ENCODE measurements at places on chromosomes 11 and 22. TPM values are rescaled to one million over a fixed set of nuclear protein-coding genes. Genes with fewer than 3 reads are reported as not detected.

GRCh38 chr11:125451400-125452124 is 44.5 kb downstream of the FEZ1 start:
- DNase-seq = peak; percentile 43

DNA sequence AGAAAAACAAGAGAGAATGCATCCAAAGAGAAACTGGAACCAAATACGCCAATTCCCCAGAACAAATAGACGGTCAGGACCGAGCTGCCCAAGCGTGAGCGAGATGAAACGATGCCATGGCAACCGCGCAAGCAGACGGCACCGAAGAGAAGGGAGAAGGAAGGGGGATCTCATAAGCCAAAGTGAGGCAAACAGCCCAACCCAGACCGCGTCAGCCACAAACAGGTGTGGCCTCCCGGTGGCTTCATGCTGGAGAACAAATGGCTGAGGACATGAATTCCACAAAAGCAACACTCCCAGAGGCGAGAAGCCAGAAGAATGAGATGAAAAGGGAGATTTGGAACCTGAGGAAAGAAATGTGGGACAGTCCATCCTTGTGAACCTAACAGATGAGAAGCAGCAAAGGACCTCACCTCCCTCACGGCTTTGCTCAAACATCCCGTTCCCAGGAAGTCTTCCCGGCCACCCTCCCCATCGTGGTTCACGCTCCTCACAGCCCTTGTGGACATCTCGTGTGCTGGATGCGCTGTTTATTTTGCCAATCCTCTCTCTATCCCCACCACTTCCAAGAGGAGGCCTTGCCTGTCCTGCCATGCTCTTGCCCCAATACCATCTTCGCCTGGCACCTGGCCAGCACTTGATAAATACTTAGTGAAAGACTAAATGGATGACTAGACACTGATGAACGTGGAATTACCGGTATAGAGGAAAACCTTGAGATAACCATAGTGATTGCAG is 89.1 kb upstream of the RTL6 start:
- peak; percentile 43 for DNase-seq

DNA sequence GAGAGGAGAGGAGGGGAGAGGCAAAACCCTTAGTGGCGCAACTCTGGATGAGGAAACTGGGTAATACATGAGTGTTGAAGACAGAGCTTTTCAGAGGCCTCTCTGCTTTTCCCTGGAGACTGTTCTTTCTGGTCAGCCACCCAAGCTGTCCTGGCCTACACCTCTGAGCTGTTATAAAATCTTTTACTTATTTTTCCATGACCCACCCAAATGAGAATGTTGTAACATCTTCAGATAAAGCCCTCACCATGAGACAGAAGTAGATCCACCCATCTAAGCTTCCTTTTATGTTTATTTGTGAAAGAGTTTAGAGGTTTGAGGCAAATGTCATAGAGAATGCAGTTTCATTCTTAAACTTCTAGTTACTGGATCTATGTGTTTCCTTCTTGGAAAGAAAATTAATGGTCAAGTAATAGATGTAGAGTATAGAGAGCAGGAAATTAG is 20.3 kb upstream of the APLP2 start:
- no peak for DNase-seq

The ISX gene
- not detected for polyA plus RNA-seq

Data from muscle of leg (tissue), 16 donors.